ENCODE measurements at places on chromosomes 6 and 20. TPM values are rescaled to one million over a fixed set of nuclear protein-coding genes. Genes with fewer than 3 reads are reported as not detected.
A peak's percentile ranks its signal among the peaks of the same experiment; 100 is the strongest.

DNA sequence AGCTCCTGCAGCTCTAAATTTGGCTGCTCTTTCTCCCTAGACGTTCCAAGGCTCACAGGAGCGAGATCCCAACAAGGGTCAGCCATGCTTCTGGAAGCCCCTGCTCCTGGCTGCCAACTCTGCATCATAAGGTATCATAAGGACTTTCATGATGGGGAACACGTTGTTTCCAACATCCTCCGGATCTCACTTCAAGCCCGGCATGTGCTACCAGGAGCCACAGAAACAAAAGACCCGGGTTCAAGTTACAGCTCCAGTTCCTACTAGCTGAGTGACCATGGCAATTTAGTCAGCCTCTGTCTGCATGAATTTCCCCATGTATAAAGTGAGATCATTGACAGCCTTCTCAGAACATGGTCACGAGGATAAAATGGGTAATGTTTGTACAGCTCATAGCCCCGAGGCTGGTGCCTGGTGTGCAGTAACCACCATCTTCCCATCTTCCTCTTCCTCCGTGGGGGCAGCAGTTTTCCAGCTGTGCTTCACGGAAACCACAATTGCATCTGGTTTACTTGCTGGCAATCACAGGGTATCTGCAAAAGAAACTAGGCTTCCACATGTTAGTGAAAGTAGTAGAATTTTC, 209.0 kb upstream of the ECI2 start:
- no peak for DNase-seq

GRCh38 chr20:2210646-2211552, 84.9 kb upstream of the TGM3 start:
- DNase-seq: peak; percentile 26

DNA sequence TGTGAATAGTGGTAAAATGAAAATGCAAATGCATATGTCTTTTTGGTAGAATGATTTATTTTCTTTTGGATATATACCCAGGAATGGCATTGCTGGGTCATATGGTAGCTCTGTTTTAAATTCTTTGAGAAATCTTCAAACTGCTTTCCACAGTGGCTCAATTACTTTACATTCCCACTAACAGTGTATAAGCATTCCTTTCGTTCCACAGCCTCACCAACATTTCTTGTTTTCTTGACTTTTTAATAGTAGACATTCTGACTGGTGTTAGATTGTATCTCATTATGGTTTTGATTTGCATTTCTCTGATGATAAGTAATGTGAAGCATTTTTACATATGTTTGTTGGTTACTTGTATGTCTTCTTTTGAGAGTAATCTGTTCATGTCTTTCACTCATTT, 144.0 kb downstream of the SIM1 start:
- DNase-seq: no peak

DOP1A gene
- 8.8 TPM for total RNA-seq

DNA sequence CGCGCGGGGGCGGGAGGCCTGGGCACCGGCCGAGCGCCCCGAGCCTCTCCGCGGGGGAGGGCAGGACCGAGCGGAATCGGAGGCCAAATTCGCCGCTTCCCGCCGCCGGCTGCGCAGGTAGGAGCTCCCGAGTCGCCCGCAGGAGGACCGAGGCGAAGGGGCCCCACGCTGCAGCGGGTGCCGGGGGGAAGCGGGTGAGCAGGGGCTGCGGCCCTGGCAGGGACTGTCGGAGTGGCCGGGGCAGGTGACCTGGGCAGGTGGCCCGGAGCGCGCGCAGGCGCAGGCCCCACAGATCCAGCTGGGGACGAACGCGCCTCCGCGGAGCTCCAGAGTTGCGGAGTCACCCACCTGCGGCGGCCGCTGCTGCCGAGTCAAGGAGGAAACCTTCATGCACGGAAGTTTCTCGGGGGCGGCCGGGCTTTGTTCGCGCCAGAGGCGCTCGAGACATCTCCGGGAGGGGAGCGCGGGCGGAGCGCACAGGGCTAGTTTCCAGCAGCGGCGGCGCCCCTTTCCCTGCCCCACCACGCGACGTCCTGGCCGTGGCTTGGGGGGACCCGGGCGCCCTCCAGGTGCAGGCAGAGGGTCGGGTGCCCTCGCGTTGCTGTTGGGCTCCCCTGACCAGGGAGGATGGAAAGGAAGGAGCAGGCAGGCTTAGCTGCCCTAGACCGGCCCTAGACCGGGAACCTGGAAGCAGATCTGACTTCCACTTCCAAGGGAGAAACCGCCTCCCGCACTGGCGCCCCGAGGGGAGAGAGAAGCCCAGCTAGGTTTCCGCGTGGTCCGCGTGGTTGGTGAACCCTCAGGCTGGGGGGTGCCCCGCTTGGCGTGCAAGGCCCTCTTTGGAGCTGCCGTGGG, 590 bp downstream of the SLCO4A1 start:
- DNase-seq: peak; percentile 70

DNA sequence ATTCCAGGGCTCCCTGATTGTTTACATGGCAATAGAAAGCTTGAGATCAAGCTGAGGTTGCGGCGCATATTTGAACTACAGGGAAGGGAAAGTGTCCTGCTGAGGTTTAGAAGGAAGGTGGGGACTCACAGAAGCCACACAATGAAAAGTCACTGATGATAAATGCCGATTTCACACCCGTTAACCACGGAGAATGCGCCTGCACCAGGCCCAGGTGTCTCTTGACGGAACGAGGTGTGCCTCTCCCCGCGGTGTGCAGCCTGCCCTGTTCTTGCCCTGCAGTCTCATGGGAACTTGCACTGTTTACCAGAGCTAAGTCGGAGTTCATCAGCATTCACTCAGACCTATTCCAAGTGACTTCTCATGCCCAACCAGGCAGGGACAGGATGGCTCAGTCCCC, 90.3 kb downstream of the LY86 start:
- no peak for DNase-seq

DNA sequence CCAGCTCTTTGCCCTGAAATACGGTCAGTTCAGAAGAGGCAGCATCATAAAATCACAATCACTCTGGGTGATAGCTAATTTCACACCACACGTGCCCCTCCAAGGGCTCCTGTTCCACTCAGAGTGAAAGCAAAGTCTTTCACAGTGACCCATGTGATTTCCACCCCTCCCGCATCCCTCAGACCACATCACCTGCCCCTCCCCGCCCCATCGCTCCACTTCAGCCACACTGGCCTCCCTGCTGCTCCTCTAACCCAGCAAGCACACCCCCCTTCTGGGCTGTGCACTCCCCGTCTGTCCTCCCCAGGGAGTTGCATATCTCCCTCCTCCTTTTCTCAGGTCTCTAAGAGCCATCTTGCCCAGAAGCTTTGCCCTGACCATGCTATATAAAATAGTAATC, 74.5 kb downstream of the PSMG4 start:
- DNase-seq: no peak

- DNase-seq: peak; percentile 45
These were observed 72.4 kb downstream of the HFE start for GRCh38 chr6:26159357-26160273.

DNA sequence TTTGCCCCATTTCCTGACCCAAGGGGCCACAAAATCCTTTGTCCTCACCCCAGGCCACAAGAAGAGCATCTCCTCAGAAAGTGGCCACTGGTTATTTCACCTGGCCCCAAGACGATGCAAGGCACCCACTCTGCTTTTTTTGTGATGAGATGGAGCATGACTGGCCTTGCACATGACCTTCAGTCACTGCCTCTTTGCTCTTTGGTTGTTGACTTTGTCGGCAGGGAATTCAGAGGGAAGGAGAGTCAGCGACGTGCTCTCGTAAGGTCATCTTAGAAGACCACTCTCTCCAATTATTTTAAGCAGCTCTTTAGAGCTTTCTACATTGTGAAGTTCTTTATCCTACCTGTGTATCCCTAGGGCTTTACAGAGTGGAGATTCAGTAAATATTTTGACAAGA, 306.7 kb downstream of the PLCB1 start:
- DNase-seq: no peak

HAO1 gene
- total RNA-seq: not detected

- no peak for DNase-seq
These were observed 198.1 kb upstream of the NRSN1 start for GRCh38 chr6:23927935-23928334.

GRCh38 chr6:168417191-168417590, 23.8 kb upstream of the SMOC2 start:
- no peak for DNase-seq

PTK6 gene
- total RNA-seq: 0.78 TPM

GRCh38 chr20:51749674-51750036, 18.5 kb downstream of the ATP9A start:
- no peak for DNase-seq

SUMO4 gene
- 4.8 TPM for total RNA-seq

BLCAP gene
- total RNA-seq: 16.0 TPM

DNA sequence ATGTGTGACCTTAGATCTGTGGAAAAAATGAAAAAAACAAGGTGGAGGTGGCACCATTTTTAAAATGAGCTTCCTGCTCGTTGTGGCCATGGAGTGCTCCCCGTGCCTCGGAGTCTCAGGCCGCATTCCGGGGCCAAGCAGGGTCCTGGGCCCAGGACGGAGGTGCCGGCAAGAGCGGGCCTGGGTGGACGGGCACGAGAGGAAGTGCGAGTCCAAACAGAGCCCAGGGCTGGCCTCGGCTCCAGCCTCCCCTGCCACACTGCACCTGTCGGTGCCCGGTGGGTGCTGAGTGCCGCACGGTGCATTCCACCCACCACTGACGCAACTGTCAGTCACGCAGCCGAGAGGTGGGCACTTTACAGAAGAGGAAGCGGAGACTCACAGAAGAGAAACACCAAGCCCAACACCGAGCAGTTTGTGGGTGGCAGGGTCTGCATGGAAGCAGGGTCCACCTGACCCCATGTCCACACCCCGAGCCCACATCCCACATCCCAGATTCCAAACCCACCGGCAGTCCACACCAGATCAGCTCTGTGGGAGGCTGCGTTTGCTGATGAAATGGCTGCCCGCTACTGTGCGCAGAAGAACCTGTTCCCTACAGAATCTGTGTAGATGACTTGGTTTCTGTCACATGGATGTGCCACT, 97.7 kb downstream of the PSMB1 start:
- no peak for DNase-seq

DNA sequence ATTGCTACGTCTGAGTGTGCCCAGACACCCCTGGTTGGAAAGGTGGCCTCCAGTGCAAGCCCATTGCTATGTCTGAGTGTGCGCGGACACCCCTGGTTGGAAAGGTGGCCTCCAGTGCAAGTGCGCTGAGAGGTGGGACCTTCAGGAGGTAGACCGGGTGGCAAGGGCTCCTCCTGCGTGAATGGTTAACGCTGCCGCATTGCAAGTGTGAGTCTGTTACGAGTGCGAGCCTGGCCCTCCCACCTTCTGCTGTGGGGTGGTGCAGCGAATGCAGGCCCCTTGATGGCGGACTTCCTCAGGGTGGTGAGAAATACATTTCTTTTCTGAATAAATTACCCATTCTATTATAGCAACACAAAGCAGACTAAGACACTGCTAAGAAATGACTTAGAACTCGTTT, 208.8 kb downstream of the DLL1 start:
- no peak for DNase-seq
